ENCODE measurements at places on chromosomes 5 and 9. TPM values are rescaled to one million over a fixed set of nuclear protein-coding genes. Genes with fewer than 3 reads are reported as not detected.

Gene DBH
- not detected for polyA plus RNA-seq

Gene TRIP13
- polyA plus RNA-seq: 0.18 TPM

Gene PCDHGA9
- polyA plus RNA-seq: not detected

Gene CCDC192
- polyA plus RNA-seq: not detected

Gene FGF10
- polyA plus RNA-seq: not detected

Gene TLR4
- polyA plus RNA-seq: 14.0 TPM

Gene LMX1B
- polyA plus RNA-seq: not detected

Gene C9orf50
- polyA plus RNA-seq: not detected

Gene GMCL2
- polyA plus RNA-seq: not detected

Gene LOX
- not detected for polyA plus RNA-seq

Gene IL9
- not detected for polyA plus RNA-seq

Gene SH3GL2
- polyA plus RNA-seq: not detected

Gene DNAI1
- polyA plus RNA-seq: not detected

Gene DMRT2
- not detected for polyA plus RNA-seq

Gene PAPPA
- polyA plus RNA-seq: not detected

Gene REEP2
- polyA plus RNA-seq: not detected

Gene MEGF10
- polyA plus RNA-seq: not detected

Gene PCDHB4
- polyA plus RNA-seq: not detected

Gene TOPORS
- polyA plus RNA-seq: 12.9 TPM

Gene XRCC4
- 21.8 TPM for polyA plus RNA-seq

Gene SFXN1
- 5.8 TPM for polyA plus RNA-seq

Gene TAS2R1
- polyA plus RNA-seq: not detected

Gene TERT
- polyA plus RNA-seq: not detected

Gene SH3RF2
- polyA plus RNA-seq: not detected

Gene CARTPT
- polyA plus RNA-seq: not detected

Gene CA9
- not detected for polyA plus RNA-seq

Gene C9
- polyA plus RNA-seq: not detected

Gene POU5F2
- polyA plus RNA-seq: not detected

Gene SLC25A2
- not detected for polyA plus RNA-seq

Gene NR3C1
- 75.1 TPM for polyA plus RNA-seq

Gene ARL14EPL
- not detected for polyA plus RNA-seq

Gene PALM2AKAP2
- not detected for polyA plus RNA-seq

Gene TSSK1B
- not detected for polyA plus RNA-seq

Gene LCN9
- not detected for polyA plus RNA-seq

Gene FBXO10
- polyA plus RNA-seq: 0.08 TPM

Gene KIF24
- polyA plus RNA-seq: 0.31 TPM

Gene EMB
- 191 TPM for polyA plus RNA-seq

Gene PAEP
- polyA plus RNA-seq: not detected
